ENCODE measurements at places on chromosomes 5 and 9.

- DNase-seq, result no peak
These were observed 345.5 kb downstream of the MLLT3 start for GRCh38 chr9:20276762-20277161.

DNA sequence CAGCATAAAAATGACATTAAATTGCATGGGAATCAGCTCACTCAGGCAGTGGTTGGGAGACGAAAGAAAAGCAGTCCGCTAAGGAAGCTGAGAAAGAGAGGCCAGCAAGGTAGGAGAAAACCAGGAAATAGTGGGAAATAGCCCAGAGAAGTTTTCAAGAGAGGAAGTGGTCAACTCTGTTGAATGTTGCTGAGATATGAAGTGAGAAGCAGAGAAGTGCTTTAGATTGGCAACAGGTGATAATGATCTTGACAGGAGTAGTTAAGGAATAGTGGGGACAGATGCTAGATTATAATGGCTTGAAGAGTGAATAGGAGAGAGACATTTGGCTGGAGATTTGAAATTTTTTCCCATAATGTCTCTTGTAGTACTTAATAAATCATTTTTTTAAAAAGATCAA is 30.8 kb downstream of the CNTRL start:
- DNase-seq, result no peak

GRCh38 chr5:139709582-139710318 is 61.6 kb downstream of the CXXC5 start:
- DNase-seq, result peak; percentile 20

GRCh38 chr9:82168585-82168984 is 180.0 kb downstream of the SPATA31D1 start:
- no peak for DNase-seq

DNA sequence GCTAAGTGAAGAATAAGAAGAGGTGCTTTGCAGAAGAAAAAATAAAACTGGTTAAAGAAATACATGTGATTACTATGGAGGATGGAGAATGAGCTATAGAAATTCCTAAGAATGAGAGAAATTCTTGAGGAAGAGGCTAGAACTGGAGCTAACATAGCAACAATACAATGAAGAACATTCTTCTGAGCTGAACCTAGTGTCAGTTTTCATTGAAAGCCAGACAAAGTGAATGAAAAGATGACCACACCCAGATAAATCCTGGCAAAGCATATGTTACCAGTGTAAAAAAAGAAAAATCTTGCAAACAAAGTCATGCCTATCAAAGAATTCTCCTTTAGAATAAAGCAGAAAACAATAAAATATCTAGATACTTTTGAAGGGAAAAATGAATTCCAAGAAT is 39.6 kb downstream of the SGCD start:
- no peak for DNase-seq

DNA sequence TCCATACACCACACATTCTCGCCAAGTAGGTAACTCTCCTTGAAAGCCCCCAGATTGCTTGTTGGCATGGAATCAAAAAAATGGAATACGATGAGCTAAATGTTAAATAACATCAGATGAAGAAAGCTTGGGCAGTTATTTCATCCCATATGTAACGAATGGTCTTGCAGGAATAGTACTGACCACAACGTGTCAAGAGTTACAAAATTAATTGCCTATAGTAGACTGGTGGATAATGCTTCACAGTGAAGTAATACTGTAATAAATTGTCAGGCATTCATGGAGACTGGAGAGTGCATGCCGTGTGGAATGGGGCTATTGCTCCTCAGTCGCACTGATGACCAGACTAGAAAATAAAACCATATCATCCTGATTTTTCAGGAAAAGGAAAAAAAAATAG is 1628.7 kb downstream of the MAT2B start:
- DNase-seq, result no peak

DNA sequence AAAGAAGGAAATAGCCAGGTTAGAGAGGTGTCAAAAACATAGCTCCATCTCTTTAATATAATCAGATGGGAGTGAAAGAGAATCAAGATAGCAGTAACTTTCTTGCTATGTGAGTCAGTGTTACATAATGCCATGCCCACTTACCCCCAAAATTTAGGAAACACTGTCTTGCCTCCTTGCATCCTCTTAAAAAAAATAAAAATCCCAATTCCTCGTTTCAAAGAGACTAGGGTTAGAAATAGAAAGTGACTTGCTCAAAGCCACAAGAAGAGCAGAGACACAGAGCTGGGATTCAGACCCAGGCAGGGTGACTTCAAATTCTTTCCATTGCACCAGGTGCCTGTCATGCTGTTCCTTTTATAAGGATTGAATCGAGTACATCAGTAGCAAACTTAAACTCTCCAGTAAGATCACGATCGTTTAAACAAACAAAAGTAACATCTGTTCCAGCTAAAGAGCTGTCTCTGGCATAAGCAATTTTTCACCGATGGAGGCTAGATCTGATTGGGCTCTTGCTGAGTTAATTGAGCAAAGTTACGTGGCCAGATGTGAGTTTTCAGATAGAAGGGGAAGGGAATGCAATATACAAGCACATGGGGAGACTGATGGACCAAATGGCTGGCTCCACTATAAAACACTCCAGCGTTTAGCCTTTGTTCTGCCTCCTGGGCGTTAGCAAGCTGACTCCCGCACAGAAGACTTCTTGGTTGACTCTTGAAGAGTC is 176.9 kb downstream of the PALM2AKAP2 start:
- no peak for DNase-seq

DNA sequence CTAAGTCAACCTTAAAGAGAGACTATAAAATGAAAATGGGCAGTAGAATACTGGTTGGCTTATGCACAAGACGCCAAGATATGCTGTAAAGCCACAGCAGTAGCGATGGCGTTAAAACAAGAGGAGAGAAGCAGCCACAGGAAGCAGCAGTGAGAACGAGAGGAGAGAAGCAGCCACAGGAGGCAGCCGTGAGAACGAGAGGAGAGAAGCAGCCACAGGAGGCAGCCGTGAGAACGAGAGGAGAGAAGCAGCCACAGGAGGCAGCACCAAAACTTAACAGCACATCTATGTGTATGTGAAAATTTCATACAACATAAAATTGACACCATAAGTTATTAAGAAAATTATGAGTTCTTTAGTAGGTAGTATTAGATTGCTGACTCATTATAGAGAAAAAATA is 2318.6 kb upstream of the ACO1 start:
- no peak for DNase-seq

GRCh38 chr5:137142346-137142745 is 356.8 kb downstream of the SPOCK1 start:
- DNase-seq, result no peak

DNA sequence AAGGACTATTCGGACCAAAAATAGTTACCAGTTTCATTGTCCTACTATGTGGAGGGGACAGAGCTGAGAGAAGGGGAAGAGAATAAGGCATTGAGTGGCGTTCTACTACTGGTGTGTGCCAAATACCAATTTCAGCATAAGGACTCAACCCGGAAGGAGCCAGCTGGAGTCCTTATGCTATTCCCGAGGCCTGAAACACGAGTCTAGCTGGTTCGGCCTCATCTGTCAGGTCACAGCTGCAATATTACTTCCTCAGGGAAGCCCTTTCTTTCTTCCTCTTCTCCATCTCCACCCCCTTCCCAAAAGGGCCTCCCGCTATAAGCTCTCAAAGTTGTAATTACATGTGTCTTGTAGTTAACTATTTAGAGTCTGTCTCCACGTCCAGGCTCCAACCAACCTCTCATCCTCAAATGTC is 20.5 kb upstream of the FER start:
- DNase-seq, result no peak

DNA sequence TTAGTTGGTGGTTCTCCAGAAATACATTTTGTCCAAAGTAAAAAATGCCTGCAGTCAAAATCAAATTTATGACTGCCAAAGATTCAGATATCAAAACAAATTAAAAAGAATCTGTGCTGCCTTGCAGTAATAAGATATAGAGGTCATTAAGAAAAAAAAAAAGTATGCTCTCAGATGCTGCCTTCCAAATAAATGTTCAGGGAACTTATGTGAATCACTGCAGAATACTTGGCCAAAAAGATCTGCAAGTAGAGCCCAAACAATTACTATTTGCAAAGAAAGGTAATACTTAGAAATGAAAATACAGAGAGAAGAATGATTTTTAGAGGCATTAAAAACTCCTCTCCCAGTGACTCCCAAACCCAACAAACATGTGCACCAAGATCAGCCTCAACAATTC is 52.4 kb downstream of the MRPS27 start:
- no peak for DNase-seq

- DNase-seq, result no peak
These were observed 4.0 kb upstream of the ANKRD33B start for GRCh38 chr5:10559871-10560270.

GRCh38 chr5:115398719-115399118 is 102.3 kb upstream of the CCDC112 start:
- no peak for DNase-seq

DNA sequence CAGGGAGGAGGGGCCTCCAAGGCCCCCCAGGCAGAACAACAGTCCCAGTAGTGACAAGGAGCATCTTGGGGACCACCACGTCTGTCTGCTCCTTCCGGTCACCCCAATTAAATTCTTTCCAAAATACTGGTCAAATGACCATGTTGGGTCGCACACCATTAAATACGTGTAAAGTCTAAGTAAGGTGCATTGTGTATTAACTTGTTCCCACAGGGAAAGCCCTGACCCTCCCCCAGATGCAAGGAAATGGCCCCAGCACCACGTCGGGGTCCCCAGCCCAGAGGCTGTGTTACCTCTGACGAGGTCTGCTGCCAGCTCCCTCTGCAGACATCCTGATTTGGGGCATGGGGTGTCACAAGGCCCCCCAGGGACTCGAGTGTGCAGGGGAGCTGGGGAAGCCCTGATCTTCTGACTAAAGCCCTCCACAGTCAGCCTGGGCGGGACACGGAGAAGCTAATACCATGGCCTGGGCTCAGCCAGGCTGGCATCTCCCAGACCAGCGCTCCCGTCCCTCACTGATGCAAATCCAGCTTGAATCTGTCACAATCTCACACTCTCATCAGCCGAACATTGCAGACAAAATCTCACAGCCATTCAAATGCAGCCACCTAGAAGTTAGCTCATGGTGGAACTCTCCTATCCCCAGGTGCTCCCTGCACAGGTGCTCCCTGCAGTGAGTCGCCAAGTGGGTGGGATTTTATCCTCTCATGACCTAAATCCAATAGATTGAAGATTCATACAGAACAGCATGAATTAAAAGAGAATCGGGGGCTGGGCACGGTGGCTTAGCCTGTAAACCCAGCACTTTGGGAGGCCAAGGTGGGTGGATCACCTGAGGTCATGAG is 13.6 kb downstream of the TERT start:
- DNase-seq, result no peak

DNA sequence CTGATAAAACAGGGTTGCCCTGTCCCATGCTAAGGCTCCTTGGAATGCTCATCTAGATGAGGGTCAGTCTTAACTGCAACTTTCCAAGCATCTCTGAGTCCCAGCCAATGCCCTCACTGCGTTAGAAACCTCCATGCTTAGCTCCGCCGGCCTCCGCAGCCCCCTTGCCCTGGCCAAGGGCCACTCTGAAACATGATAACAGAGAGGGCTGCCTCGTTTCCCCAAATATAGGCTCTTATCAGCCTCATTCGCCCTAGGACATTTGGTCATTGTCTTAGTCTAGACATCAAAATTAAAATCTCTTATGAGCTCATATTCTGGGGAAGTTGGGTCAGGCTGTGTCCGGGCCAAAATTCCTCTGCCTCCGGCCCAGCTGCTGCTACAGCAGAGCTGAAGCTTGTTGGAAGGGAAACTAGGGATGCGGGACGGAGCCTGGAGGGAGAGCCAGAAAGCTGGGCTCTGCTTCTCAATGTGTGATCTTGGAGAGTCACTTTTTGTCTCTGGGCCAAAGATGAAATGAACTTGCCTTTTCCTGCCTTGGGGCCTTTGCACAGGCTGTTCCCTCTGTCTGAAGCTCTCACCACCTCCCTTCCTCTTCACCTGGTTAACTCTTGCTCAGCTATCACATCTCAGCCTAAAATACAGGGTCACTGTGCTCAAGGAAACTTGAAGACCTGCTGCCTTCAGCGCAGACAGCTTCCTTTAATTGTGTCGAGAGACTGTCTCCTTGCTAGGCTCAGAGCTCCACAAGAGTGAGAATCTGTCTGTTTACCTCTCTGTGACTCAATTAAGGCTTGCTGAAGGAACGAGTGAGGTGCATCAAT is 191.3 kb downstream of the RGS3 start:
- no peak for DNase-seq

DNA sequence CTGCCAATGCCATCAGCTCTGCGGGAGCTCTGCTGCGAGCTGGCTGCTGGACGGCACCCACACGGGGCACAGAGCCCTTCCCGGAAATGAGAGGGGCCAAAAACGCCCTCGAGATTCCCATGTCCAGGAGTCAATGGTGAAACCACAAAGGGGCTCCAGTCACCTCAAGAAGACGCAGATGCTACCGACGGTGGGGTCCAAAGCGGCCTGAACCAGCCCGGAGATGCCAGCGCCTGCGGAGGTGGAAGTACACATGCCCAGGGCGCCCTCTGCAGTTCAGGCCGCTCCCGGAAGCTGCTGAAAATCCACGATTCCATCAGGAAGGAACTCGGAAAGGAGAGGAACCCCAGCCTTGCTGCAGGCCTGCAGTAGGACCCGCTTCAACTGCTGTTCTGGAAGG is 82.4 kb upstream of the SELENOP start:
- DNase-seq, result no peak

DNA sequence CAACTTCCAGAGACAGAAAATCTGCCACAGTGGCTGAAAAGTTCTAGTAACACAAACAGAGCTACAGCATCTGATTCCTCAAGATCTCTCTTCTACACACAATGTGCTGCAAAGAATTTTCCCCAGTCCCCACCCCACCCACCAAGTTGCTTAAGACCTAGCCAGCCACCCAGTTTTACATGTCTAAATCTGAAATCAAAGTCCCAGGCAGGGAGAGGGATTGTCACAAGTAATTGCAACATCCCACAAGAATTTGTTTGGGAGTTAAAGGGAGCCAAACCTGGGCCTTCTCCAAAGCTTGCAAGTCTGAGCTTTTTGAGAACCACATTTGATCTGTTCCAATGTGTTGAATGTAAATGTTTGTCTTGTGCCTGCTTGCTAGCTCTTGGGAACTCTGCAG is 15.5 kb downstream of the IGIP start:
- DNase-seq, result no peak

DNA sequence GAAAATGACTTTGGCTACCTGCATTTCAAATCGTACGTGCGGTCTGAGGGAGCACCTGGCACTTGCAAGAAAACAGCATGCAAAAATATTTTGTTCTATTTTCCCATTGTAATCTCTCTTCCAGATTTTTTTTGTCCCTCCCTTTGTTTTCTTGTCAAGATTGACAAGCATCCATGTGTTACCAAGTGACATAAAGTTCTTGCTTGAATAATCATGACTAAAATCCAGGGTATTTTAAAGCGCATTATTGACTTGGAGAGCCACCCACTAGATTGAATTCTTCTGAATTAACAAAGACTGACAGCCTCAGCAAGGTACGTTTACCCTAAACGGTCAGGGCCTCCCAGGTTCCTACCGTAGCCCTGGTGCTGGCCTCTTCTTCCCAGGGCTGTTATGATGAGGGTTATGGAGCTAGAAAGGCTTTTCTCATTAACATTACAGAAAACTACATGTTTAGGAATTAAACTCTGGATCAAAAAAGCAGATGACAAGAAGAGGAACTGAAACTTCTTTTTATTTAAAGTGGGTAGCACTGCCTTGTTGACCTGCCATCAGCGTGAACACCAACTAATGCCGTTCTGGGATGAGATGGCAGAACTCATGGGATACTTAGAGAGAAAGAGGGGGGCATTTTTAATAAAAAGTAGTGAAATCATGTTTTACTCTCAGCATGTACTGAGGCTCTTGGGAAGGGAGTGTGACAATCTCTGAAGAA is 297.0 kb downstream of the EFNA5 start:
- DNase-seq, result no peak

GRCh38 chr5:84724683-84725082 is 340.0 kb upstream of the EDIL3 start:
- DNase-seq, result no peak

All from CD8-positive, alpha-beta memory T cell (primary cell).